Activated T-helper 1 cell treated with anti-CD3 and anti-CD28 coated beads, Interleukin-12 subunit alpha, Interleukin-12 subunit beta, Interleukin-2, Interleukin-4 antibody, amounts not matched to agents 30 ng/mL and 10 ng/mL and 1 ng/mL, durations not matched to agents 14 hours and 24 hours and 36 hours (primary cell): ENCODE measurements at places on chromosomes 3 and 15. TPM values are rescaled to one million over a fixed set of nuclear protein-coding genes. Genes with fewer than 3 reads are reported as not detected.

Gene CFAP161
- not detected in 2 replicates for total RNA-seq

Gene STAC
- total RNA-seq = not detected in 2 replicates

DNA sequence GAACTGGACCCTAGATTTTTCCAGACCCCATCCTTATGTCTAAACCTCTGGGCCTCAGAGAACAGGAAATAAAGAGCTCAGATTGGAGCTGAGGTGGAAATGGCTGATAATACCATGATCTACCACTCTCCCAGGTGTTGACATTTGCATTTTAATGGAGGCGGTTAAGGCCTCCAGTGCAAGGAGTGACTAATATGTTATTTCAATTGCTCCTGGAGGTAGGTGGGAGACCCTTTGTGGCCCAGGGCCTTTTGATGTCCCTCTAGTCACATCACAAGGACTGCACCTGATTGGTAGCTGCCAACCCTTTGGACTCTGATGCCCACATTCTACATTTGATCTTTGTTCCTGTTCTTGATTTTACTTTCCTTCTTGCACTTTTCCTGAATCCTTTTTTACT is 9.0 kb upstream of the ADCY5 start:
- no peak for DNase-seq

DNA sequence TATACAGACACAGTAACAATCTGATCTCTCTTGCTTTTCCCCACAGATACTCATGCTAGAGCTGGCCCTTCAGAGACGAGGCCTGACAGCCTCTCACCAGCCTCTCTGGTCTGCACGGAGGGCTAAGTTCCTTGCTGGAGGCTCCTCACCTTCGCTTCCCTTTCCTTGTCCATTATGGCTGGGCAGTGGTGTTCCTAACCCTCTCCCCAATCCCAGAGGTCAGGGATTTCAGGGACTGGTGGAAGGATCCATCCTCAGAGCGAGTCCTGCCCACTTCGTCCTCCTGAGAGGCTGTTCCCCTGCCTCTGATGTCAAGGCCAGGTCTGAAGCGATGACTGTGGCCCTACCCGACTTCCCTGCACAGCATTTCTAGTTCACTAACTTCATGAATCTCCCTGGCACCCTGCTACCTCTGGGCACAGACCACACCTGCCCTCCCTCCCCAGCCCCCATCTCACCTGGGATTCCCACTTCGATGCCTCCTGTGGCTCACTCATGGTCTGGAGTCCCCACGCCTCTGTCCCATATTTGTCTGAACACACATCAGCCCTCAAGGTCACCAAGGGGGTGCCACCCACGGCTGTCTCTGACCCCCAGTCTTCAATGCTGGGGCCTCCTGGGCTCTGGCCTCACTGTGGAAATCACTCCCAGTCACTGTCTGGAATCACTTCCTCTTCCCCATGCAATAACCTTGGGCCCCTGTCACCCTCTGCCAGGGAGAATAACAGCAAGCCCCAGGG is 124.9 kb upstream of the PRR20G start:
- no peak for DNase-seq

DNA sequence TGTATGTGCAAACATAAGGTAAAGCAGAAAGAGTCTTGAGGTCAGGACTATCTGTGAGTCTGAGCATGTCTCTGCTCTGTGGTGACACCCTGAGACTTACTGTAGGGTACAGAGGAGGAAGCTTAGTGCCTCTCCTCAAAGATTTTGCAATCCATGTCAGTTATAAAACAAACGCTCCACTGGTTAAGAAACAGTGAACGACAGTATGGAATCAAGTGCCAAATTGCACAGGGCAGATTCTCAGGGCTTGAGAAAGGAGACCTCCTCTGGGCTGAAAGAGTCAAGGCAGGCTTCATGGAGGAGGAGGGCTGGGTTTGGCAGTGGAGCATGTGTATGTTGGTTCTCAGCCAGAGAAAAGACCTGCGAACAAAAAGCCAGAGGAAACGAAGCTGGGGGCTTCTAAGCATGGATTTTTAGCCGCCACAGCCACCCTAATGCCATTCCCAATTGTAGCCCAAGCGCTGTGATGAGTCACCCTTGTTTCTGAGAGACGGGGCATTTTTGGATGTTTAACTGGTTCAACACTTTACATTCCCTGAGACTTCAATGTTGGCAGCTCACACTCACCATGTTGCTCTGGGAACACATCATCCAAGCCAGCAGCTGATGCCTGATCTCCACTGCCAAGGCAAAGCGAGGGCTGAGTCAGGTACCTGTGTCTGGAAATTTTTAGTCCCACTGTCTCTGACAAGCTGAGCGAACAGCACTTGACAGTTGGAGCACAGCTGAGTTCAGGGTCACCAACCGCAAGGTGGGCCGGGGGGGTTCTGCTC is 3.4 kb upstream of the DGKG start:
- no peak for DNase-seq

- peak; percentile 60 for DNase-seq
Measured at GRCh38 chr3:15557511-15557946, 36.0 kb upstream of the COLQ start.
